ENCODE measurements at places on chromosomes 7 and 10.

- no peak for DNase-seq
- H3K27me3 ChIP-seq: no peaks in the 10 kb centered on the region
- H3K27ac ChIP-seq: no peak overlapping the region
- no peaks in the 10 kb centered on the region for H3K36me3 ChIP-seq
Observed at GRCh38 chr7:131170440-131171271, 157.0 kb upstream of the MKLN1 start.

- H3K36me3 ChIP-seq: no peaks in the 10 kb centered on the region
- DNase-seq: no peak
- H3K27ac ChIP-seq: no peak overlapping the region
- peaks cover 18% of the 10 kb centered on the region for H3K4me1 ChIP-seq
- H3K4me3 ChIP-seq: no peak overlapping the region
Observed at GRCh38 chr7:130281260-130281659, 11.7 kb upstream of the CPA4 start.

GRCh38 chr10:69101451-69102095 lies 13.7 kb downstream of the SRGN start:
- peak overlapping the region; percentile 87 for H3K27ac ChIP-seq
- peak overlapping the region; percentile 21 for H3K4me3 ChIP-seq
- H3K4me1 ChIP-seq: peaks cover 41% of the 10 kb centered on the region
- no peaks in the 10 kb centered on the region for H3K27me3 ChIP-seq
- peaks cover 83% of the 10 kb centered on the region for H3K36me3 ChIP-seq
- no peak for DNase-seq

DNA sequence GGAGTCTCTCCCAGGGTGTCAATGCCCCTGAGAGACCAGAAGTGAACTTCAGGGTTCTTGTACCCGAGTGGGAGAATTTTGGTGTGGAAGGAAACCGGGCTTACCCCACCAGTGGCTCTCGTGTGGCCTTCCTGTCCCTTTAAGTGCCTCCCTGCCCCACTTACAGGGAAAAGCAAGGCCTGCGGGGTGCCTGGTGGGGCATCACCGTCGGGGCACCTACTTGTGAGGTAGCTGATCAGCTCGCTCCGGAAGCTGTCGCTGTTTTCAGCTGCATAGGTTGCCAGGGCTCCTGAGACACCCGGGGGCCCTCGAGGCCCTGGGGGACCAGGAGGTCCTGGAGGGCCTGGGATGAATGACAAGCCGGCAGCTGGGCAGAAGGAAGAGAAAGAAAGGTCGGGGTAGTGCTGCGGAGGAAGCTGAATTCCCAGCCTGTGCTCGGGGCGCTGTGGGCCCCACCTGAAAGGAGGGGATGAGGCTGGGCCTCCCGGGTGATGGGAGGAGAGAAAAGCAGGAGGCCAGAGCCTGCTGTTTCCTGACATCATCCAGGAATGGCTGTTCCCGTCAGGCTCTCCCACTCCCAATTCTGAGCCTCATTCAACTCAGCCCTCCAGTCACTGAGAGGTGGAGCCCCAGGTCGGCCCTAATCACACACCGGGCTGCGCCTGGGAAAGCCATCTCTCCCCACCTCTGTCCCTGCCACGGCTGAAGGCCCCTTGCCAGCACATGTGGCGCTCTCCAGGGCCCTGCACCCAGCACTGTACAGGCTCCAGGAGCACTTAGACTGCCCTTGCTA lies 51.1 kb downstream of the COL17A1 start:
- H3K27ac ChIP-seq: no peak overlapping the region
- H3K36me3 ChIP-seq: peaks cover 22% of the 10 kb centered on the region
- H3K4me1 ChIP-seq: no peaks in the 10 kb centered on the region
- no peaks in the 10 kb centered on the region for H3K27me3 ChIP-seq
- DNase-seq: no peak
- H3K4me3 ChIP-seq: no peak overlapping the region

- H3K27me3 ChIP-seq: peaks cover 14% of the 10 kb centered on the region
- peaks cover 56% of the 10 kb centered on the region for H3K36me3 ChIP-seq
- peaks cover 49% of the 10 kb centered on the region for H3K4me1 ChIP-seq
- DNase-seq: peak; percentile 56
- H3K4me3 ChIP-seq: peak overlapping the region; percentile 91
Observed at GRCh38 chr10:3068968-3069737, 1.8 kb downstream of the PFKP start.

DNA sequence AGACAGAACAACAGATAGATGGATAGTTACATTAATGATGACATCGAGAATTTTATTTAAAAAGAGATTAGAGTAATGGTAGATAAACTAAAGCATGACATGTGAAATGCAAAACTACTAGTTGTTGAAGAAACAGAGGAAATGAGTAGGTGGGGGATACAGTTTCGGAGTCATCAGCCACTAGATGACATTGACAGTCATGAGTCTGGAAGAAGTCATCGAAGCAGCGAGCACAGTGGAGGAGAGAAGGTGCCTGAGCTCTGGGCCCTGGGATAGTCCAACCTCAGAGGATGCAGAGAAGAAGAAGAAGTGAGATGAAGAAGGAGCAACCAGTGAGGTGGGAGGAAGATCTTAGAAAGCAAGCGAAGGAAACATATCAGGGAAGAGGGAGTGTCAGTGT lies 20.2 kb upstream of the SEC61A2 start:
- no peak overlapping the region for H3K4me3 ChIP-seq
- peak overlapping the region; percentile 61 for H3K27ac ChIP-seq
- H3K36me3 ChIP-seq: peaks cover 70% of the 10 kb centered on the region
- H3K27me3 ChIP-seq: no peaks in the 10 kb centered on the region

GRCh38 chr7:137335814-137336213 lies 7.7 kb downstream of the PTN start:
- no peak for DNase-seq
- H3K27ac ChIP-seq: no peak overlapping the region

DNA sequence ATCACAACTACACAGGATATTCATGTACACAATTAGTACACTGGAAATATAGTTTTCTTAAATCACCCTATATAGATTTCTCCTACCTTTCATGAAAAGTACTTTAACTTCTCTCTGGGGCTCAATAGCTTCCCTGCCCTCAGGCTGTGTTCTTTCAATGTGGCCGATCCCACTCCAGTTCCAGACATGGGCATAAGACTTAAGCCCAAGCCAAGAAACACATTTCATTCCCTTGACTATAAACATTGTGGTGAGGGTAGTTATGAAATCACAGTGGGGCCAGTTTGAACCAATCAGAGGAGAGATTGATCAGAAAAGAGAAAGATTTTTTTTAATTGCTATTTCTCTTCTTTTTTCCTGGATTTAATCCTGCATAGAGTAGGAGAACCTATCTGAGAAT lies 904.6 kb upstream of the SORCS1 start:
- H3K27me3 ChIP-seq: no peaks in the 10 kb centered on the region
- no peaks in the 10 kb centered on the region for H3K36me3 ChIP-seq
- no peak overlapping the region for H3K27ac ChIP-seq
- no peaks in the 10 kb centered on the region for H3K4me1 ChIP-seq
- H3K4me3 ChIP-seq: no peak overlapping the region
- DNase-seq: no peak

- H3K27ac ChIP-seq: no peak overlapping the region
- no peak overlapping the region for H3K4me3 ChIP-seq
- DNase-seq: no peak
- H3K36me3 ChIP-seq: no peaks in the 10 kb centered on the region
- no peaks in the 10 kb centered on the region for H3K27me3 ChIP-seq
- H3K4me1 ChIP-seq: no peaks in the 10 kb centered on the region
Observed at GRCh38 chr10:3911241-3911640, 126.2 kb upstream of the KLF6 start.

DNA sequence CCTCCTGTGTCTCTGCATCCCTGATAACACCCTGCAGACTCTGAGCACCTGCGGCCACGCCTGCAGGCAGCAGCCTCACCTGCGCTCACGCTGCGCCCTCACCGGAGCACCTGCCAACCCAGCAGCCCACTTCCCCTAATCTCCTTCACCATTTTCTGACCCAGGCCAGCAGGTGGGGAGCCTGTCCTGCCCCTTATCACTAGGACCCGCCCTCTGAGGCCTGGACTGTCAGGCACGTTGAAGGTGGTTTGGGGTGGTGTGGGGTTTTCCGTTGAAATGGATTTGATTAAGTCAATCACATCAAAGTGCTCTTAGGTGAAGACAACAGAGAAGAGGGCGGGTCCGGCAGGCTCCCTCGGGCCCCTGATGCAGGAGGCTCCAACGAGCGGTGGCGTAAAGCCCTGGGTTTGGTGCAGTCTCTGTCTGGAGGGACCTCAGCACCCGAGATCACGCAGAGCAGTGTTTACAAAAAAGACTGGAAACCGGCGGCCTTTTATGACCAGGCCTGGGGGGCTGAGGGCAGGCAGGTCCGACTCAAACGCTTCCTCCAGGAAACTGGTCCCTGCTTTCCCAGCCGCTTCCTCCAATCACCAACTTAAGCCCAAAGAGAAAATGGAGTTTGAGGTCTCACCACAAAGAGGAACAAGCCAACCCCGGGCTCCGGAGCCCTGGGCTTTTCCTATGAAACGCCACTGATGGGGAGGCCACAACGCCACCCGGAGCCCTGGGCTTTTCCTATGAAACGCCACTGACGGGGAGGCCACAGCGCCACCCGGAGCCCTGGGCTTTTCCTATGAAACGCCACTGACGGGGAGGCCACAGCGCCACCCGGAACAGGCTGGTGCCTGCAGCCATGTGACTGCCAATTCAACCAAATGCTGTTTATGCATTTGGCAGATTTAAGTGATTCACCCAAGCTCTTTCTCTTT lies 45.5 kb downstream of the DPYSL4 start:
- H3K27me3 ChIP-seq: no peaks in the 10 kb centered on the region
- peaks cover 22% of the 10 kb centered on the region for H3K4me1 ChIP-seq
- no peaks in the 10 kb centered on the region for H3K36me3 ChIP-seq
- H3K4me3 ChIP-seq: no peak overlapping the region

- no peak overlapping the region for H3K4me3 ChIP-seq
- H3K27me3 ChIP-seq: no peaks in the 10 kb centered on the region
- DNase-seq: peak; percentile 5
- peaks cover 8% of the 10 kb centered on the region for H3K36me3 ChIP-seq
- H3K27ac ChIP-seq: no peak overlapping the region
- H3K4me1 ChIP-seq: peaks cover 45% of the 10 kb centered on the region
Observed at GRCh38 chr10:102676534-102677315, 32.4 kb downstream of the TRIM8 start.

- no peaks in the 10 kb centered on the region for H3K36me3 ChIP-seq
- DNase-seq: no peak
- peaks cover 75% of the 10 kb centered on the region for H3K27me3 ChIP-seq
- no peak overlapping the region for H3K4me3 ChIP-seq
Observed at GRCh38 chr7:148422030-148422429, 168.5 kb upstream of the C7orf33 start.

DNA sequence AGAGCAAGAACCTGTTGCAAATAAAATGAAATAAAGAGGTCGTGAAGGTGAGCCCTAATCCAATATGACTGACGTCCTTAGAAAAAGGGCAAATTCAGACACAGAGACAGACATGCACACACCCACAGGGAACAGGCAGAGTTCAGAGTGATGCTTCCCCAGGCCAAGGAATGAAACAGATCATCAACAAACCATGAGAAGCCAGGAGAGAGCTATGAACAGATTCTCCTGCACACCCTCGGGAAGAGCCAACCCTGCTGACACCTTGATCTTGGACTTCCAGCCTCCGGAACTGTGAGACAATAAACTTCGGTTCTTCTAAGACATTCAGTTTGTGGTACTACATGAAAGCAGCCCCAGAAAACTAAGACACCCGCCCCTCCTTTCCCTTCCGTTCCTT lies 290.4 kb upstream of the KLF6 start:
- H3K27ac ChIP-seq: no peak overlapping the region
- no peak for DNase-seq
- no peaks in the 10 kb centered on the region for H3K36me3 ChIP-seq
- H3K27me3 ChIP-seq: no peaks in the 10 kb centered on the region
- H3K4me1 ChIP-seq: peaks cover 48% of the 10 kb centered on the region
- H3K4me3 ChIP-seq: no peak overlapping the region

DNA sequence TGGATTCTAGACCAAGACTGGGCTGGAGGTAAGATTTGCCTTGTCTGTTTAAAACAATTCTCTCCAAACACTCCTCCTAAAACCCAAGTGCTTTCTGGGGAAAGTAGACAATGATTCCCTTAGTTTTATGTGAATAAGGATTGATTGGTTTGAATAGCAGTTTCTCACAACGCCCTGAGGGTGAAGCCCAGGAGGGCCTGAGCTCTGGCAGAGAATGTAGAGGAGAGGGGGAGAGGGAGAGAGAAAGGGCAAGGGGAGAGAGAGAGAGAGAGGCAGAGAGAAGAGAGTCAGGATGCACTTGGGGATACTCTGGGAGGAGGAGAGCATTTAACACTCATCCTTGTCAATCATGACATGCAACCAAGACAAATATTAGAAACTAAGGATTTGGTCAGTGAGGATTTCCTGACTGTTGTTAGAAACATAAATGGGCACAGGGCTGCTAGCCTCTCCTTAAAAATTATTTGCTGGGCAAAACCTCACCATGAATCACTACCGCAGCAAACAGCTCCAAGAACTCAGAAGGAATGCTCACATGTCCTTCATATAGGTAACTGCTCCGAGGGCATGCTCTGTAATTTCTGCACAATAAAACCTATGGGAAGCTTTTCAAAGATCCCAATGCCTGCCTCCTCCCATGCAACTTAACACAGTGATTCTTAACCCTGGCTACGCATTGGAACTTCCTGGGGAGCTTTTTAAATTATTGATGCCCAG lies 55.2 kb upstream of the RAPGEF5 start:
- no peaks in the 10 kb centered on the region for H3K36me3 ChIP-seq
- H3K4me1 ChIP-seq: no peaks in the 10 kb centered on the region
- no peak for DNase-seq
- H3K27ac ChIP-seq: no peak overlapping the region

- H3K4me1 ChIP-seq: peaks cover 49% of the 10 kb centered on the region
- no peaks in the 10 kb centered on the region for H3K36me3 ChIP-seq
- no peak for DNase-seq
- H3K27ac ChIP-seq: no peak overlapping the region
- no peak overlapping the region for H3K4me3 ChIP-seq
Observed at GRCh38 chr7:8111282-8111960, 142.8 kb downstream of the GLCCI1 start.

DNA sequence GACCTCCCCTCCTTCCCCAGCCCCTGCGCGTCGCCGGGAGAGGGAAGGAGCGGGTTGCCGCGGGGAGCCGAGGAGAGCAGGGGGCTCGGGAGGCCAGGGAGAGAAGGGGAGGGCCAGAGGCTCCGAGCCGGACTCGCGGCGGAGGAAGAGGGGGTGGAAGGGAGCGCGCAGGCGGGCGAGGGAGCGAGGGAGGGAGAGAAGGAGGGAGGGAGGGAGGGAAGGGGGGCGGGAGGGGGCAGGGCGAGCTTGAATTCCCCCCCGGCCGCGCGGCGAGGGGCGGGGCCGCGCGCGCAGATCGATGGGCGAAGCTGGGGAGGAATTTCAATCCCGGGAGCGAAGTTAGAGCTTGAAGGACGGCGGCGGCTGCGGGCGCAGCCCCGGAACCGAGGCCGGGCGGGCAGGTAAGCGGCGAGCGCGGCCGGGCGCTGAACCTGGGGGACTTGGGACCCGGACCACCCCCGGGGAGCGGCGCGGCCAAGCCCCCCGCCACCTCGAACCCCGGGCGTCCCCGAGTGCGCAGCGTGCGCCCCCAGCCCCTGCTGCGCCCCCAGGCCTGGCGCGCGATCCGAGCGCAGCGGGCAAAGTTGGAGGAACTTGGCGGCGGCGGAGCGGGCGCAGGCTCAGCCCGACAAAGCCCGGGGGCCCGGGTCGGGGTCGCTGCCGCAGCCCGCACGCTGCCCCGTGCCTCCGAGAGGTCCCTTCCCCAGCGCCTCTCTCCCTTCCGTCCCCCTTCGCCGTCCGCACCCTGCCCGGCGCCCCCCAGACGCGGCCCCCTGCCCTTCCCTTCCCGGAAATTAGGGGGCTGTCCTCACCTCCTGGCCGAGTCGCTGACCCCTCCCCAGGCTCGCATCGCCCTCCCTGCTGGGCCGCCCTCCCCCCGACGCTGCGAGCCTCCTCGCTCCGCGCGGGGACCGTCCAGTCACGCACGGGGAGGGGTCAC lies at the start of gene ELFN1:
ELFN1 (plus strand) TSS at position 324 of the 940 bp plus-strand sequence. CDS start 74,320 bp downstream, outside the sequence.
- H3K36me3 ChIP-seq: no peaks in the 10 kb centered on the region
- H3K4me1 ChIP-seq: peaks cover 12% of the 10 kb centered on the region
- peaks cover 47% of the 10 kb centered on the region for H3K27me3 ChIP-seq
- no peak within 1 kb of the TSS for H3K27ac ChIP-seq
